ENCODE measurements at places on chromosomes 7 and 10.
A peak's percentile ranks its signal among the peaks of the same experiment; 100 is the strongest.

- DNase-seq = no peak
Observed at GRCh38 chr7:22686620-22687019, 40.4 kb upstream of the IL6 start.

- peak; percentile 63 for DNase-seq
Observed at GRCh38 chr10:124106241-124106879, 13.0 kb upstream of the CHST15 start.

DNA sequence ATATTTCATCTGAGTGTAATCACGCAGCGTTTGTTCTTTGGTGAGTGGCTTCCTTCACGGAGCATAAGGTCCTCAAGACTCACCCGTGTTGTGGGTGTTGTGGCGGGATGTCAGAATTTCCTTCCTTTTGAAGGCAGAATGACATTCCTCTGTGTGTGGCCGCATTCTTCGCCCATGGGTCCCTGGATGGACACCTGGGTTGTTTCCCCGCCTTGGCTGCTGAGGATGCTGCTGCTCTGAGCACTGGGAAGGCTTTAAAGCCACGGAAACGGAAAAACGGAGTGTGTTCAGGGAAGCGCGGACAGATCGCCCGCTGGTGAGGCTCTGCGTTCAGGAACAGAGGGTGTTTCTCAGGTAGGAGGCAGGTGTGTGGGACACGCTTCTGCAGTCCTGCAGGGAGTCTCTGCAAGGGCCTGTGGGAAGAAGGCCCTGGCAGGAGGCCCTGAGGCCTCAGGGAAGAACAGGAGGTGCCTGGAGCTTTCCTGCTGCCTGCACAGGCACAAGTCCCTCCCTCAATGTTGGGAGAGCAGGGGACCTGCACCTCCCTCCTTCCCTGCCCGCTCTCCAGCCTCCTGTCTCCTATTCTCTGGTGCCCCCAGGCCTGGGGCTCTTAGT is 35.7 kb upstream of the SHH start:
- DNase-seq = no peak

- DNase-seq = peak; percentile 43
Observed at GRCh38 chr10:61606959-61607907, 55.5 kb upstream of the CABCOCO1 start.

- DNase-seq = peak; percentile 16
Observed at GRCh38 chr10:72665925-72666324, 26.0 kb upstream of the MCU start.

GRCh38 chr10:74123081-74123480 is 27.5 kb downstream of the AP3M1 start:
- DNase-seq = no peak

DNA sequence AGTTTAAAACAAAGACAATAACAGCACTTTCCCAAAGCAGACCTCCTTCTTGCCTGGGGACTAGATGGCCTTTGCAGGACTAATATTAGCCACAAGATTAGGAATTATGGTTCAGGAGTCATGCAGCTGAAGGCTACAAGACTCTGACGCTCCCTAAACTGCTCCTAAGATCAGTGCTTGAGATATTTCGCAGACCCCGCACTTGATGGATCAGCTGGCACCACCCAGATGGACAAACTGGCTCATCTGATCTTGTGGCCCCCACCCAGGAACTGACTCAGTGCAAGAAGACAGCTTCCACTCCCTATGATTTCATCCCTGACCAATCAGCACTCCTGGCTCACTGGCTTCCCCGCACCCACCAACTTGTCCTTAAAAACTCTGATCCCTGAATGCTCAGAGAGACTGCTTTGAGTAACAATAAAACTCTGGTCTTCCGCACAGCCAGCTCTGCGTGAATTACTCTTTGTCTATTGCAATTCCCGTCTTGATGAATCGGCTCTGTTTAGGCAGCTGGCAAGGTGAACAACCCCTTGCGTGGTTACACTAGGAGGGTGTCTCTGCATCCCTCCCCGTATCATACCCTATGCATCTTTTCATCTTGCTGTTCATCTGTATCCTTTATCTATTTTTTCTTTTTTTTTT is 26.9 kb upstream of the NRBF2 start:
- peak; percentile 71 for DNase-seq

GRCh38 chr10:88660598-88660884 is 3.7 kb upstream of the LIPF start:
- DNase-seq = no peak

- DNase-seq = peak; percentile 63
Observed at GRCh38 chr7:100825751-100826513, 1.4 kb downstream of the EPHB4 start.

DNA sequence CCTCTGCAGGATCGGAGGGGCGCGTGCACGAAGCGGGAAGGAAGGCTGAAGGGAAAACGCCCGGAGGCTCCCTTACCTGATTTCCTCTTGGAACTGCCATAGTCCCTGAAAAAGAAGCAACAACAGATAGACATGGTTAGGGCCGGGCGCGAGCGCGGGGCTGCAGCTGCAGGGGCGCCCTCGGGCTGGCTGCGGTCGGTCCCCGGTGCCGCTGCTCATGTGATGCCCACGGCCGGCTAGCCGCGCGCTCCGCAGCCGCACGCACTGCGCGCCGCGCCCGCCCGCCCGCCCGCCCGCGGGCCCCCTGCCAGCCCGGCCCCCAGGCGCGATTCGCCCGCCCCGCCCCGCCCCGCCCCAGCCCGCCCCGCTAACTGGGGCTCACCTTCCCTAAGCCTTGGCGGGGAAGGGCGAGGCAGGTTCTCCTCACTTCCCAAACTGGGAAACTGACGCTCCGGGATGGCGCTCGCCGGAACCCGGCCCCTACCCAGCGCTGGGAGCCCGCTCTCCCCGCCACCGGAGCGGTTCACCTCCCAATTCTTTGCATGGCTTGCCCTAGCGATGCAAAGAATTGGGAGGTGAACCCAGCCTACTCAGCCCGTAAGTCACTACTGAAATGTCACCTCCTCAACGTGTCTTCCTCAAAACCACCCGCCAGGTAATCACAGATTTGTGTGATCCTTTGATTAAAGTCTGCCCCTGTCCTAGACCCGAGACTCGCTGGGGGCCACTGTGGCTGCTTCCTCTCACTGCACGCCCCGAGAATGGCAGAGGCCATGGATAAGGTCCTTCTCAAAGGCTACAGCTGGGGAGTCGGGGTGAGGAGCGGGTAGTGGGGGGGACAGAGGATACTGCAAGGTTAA is 162.2 kb downstream of the SH3PXD2A start:
- DNase-seq = no peak

- no peak for DNase-seq
Observed at GRCh38 chr10:105965141-105965540, 1199.4 kb downstream of the SORCS1 start.

DNA sequence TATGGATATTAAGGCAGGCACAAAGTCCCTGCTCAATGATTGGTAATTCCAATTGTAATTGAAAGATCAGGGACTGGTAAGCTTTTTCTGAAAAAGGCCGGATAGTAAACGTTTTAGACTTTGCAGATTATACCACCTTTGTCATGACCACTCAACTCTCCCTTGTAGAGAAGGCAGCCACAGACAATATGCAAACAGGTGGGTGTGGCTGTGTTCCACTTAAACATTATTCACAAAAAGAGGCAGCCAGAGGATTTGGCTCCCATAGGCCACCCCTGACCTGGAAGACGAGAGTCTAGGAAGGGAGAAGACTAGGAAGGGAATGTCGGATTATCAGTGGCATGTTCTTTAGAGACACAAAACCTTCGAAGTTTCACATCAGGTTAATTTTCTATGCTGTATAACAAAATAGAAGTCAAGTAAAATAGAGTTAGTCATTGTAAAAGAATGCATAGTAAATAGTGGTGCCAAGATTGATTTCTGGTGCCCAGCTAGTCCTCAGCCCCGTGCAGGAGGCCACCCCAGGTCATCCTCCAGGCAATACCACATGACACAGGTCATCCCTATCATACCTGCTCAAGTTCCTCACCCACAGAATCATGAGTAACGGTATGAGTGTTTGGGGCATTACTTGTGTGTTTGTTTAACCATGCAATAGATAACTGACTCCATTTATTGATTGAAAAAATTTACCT is 193.8 kb downstream of the PLPP4 start:
- no peak for DNase-seq

GRCh38 chr7:87316097-87316700 is 29.3 kb upstream of the CROT start:
- DNase-seq = no peak

Measured in AG10803 (cell line).